ENCODE measurements at places on chromosomes 2 and 18.

DNA sequence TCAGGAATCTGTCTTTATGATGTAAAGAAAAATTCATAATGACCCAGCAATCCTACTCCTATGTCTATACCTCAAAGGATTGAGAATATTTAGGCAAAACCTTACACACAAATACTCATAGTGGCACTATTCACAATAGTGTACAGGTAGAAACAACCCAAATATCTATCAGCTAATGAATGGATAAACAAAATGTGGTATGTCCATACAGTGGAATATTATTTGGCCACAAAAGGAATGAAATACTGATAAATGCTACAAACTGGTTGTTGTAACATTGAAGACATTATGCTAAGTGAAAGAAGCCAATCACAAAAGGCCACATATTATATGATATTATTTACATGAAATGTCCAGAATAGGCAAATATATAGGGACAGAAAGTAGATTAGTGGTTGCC, 24.7 kb downstream of the PDK1 start:
- H3K4me1 ChIP-seq = no peaks in the 10 kb centered on the region
- DNase-seq = no peak
- H3K4me3 ChIP-seq = no peak overlapping the region
- no peak overlapping the region for H3K27ac ChIP-seq
- peaks cover 62% of the 10 kb centered on the region for H3K36me3 ChIP-seq
- H3K27me3 ChIP-seq = no peaks in the 10 kb centered on the region

- no peak overlapping the region for H3K4me3 ChIP-seq
- no peak for DNase-seq
- peaks cover 26% of the 10 kb centered on the region for H3K27me3 ChIP-seq
- H3K27ac ChIP-seq = no peak overlapping the region
Observed at GRCh38 chr2:66041902-66042657, 392.8 kb upstream of the MEIS1 start.

DNA sequence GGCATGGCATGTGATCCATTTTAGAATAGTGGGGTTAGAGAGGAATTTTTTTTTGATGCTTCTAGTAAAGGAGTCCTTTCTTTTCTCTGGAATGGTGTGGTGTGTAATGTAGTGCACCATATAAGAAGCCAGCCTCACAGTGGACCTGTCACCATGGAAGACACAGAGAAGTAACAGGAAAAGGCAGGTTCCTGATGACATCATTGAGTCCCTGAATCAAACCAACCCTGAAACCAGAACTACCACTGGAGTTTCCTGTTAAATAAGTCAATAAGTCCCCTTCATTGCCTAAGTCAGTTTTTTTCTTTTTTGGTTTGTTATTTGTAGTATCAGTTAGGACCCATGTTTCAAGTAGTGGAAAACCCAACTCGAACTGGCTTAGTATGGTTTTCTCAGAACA, 11.9 kb downstream of the ADCYAP1 start:
- no peak for DNase-seq
- no peak overlapping the region for H3K4me3 ChIP-seq
- H3K4me1 ChIP-seq = no peaks in the 10 kb centered on the region

- no peak overlapping the region for H3K4me3 ChIP-seq
- H3K27ac ChIP-seq = no peak overlapping the region
- H3K36me3 ChIP-seq = no peaks in the 10 kb centered on the region
- H3K27me3 ChIP-seq = peaks cover 27% of the 10 kb centered on the region
- DNase-seq = no peak
- no peaks in the 10 kb centered on the region for H3K4me1 ChIP-seq
Observed at GRCh38 chr2:119029297-119029696, 87.3 kb downstream of the MARCO start.

GRCh38 chr2:172009823-172010222, 10.1 kb downstream of the METAP1D start:
- peaks cover 17% of the 10 kb centered on the region for H3K4me1 ChIP-seq
- H3K36me3 ChIP-seq = no peaks in the 10 kb centered on the region
- no peak for DNase-seq
- no peak overlapping the region for H3K4me3 ChIP-seq
- H3K27me3 ChIP-seq = no peaks in the 10 kb centered on the region

GRCh38 chr2:30046979-30047378, 99.8 kb upstream of the YPEL5 start:
- DNase-seq = no peak
- no peaks in the 10 kb centered on the region for H3K36me3 ChIP-seq
- H3K4me1 ChIP-seq = no peaks in the 10 kb centered on the region
- no peaks in the 10 kb centered on the region for H3K27me3 ChIP-seq
- no peak overlapping the region for H3K4me3 ChIP-seq

DNA sequence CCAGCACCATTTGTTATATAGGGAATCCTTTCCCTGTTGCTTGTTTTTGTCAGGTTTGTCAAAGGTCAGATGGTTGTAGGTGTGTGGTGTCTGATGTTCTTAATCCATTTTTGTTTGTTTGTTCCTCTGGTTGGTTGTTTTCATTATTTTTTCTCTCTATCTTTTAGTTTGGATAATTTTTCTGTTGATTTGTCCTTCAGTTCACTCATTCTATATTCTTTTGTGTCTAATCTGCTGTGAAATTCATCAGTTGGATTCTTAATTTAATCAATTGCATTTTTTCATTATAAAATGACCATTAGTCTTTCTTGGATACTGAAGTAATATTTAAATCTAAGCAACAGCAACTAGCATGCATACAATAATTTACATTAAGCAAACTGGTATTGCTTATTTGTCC, 206.7 kb upstream of the TRIB2 start:
- DNase-seq = no peak
- H3K4me1 ChIP-seq = peaks cover 17% of the 10 kb centered on the region
- H3K36me3 ChIP-seq = no peaks in the 10 kb centered on the region
- H3K27ac ChIP-seq = no peak overlapping the region
- no peak overlapping the region for H3K4me3 ChIP-seq

DNA sequence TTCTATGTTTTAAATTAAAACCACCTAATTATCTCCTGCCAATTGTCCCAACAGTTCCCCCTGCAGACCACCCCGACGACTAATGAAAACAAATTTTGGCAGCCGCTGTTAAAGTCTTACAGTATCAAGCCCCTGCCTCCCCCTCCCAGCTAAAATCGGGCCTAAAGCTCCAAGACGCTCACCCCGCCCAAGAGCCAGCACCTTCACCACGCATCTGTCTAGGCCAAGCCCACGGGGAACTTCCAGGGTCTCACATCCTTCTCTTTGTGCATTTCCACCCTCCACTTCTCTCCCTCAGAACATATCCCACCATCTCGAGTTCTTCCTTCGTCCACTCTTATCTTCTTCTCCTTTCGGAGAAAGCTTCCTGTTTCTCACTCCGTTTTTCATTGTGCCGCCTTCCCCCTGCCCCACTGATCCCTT, 445 bp downstream of the PRPF40A start:
- peaks cover 22% of the 10 kb centered on the region for H3K4me1 ChIP-seq
- peak overlapping the region; percentile 46 for H3K27ac ChIP-seq
- DNase-seq = peak; percentile 19
- peak overlapping the region; percentile 99 for H3K4me3 ChIP-seq
- peaks cover 40% of the 10 kb centered on the region for H3K36me3 ChIP-seq

DNA sequence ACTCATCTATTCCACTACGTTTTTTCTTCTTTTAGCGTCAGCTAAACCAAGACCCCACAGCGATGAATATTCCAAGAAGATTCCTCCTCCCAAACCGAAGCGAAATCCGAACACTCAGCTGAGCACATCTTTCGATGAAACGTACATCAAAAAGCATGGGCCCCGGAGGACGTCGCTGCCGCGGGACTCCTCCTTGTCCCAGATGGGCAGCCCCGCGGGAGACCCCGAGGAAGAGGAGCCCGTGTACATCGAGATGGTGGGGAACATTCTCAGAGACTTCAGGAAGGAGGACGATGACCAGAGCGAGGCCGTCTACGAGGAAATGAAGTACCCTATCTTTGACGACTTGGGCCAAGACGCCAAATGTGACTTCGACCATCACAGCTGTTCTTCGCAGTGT, 182.4 kb downstream of the NYAP2 start:
- H3K36me3 ChIP-seq = no peaks in the 10 kb centered on the region
- H3K27me3 ChIP-seq = peaks cover 32% of the 10 kb centered on the region
- no peak for DNase-seq
- no peaks in the 10 kb centered on the region for H3K4me1 ChIP-seq
- H3K27ac ChIP-seq = no peak overlapping the region

DNA sequence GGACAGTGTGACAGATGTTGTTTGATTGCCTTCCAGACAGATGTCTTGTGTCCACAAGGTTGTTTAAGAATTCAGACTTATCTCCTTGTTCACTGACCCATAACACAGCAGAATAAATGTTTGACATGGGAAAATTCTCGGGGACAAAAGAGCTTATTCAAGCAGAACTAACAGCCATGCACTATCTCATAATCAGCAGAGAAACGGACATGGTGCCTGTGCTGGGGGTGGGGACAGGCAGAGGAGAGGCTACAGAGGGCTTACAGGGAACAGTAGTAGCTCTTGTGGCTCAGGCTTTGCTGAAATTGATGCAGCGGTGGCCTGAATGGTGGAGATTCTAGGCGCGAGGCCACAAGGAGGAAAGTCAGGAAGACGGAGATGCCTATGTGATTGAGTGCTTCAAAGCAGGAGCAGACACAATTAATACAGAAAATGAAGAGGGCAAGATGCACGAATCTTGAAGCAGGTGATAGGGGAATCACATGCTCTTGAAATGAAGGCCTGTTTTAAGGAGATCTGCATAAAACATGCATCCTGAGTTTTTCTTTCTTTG, 62.0 kb upstream of the CAB39 start:
- no peaks in the 10 kb centered on the region for H3K27me3 ChIP-seq
- H3K4me3 ChIP-seq = no peak overlapping the region
- peaks cover 7% of the 10 kb centered on the region for H3K4me1 ChIP-seq
- no peak overlapping the region for H3K27ac ChIP-seq

- no peaks in the 10 kb centered on the region for H3K4me1 ChIP-seq
- no peak overlapping the region for H3K27ac ChIP-seq
- no peak overlapping the region for H3K4me3 ChIP-seq
- H3K36me3 ChIP-seq = no peaks in the 10 kb centered on the region
Observed at GRCh38 chr2:233940376-233941276, 23.5 kb downstream of the TRPM8 start.

GRCh38 chr18:30618567-30618966, 424.0 kb downstream of the DSC3 start:
- peaks cover 10% of the 10 kb centered on the region for H3K4me1 ChIP-seq
- H3K4me3 ChIP-seq = no peak overlapping the region
- H3K36me3 ChIP-seq = no peaks in the 10 kb centered on the region

- H3K27me3 ChIP-seq = no peaks in the 10 kb centered on the region
- peak; percentile 8 for DNase-seq
- H3K36me3 ChIP-seq = no peaks in the 10 kb centered on the region
- peak overlapping the region; percentile 98 for H3K27ac ChIP-seq
Observed at GRCh38 chr18:3625742-3626091, 175.7 kb downstream of the TGIF1 start.

All from PC-3 (cell line).